ENCODE measurements at places on chromosomes 1 and 21.

DNA sequence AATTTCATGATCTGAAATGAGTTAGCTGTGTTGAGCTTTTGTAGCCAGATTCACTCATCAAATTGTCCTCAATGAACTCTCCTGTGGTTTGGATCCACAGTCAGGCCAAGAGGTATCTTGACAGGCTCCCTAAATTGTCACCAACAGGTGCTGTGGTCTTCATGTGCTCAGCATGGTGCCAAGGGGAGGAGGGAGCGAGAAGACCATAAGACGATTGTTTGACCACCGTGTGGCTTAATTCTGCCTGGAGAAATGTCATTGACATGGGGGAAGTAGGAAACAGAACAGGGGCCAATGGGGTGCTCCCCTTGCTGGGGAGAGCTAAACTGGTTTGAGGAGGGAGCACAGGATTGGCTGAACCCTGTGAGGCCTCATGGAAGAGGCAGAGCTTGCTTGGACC, 219.3 kb downstream of the KCNJ6 start:
- no peak for DNase-seq

DNA sequence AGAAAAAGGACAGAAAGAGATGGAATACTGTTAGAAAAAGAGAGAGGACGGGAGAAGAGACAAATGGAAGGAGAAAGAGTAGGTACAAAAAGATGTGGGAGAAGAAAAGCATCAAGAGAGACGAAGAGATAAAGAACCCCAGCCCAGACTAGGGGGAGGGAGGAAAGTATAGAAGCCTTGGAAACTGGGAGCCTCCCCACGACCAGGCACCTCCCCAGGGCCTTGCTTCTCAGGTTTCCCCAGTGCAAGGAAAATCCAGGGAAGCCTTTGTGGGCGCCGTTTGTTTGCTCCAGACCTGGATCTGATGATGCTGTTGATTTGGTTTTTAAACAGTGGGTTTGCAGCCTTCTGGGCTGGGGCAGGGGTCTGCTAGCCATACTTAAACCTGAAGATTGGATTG, 15.2 kb upstream of the ALX3 start:
- no peak for DNase-seq

- DNase-seq = no peak
Measured at GRCh38 chr1:13851726-13852125, 151.7 kb downstream of the PRDM2 start.

GRCh38 chr1:100750005-100750885, 30.7 kb downstream of the VCAM1 start:
- DNase-seq = no peak

GRCh38 chr1:113858418-113858817, 13.1 kb downstream of the PTPN22 start:
- no peak for DNase-seq

DNA sequence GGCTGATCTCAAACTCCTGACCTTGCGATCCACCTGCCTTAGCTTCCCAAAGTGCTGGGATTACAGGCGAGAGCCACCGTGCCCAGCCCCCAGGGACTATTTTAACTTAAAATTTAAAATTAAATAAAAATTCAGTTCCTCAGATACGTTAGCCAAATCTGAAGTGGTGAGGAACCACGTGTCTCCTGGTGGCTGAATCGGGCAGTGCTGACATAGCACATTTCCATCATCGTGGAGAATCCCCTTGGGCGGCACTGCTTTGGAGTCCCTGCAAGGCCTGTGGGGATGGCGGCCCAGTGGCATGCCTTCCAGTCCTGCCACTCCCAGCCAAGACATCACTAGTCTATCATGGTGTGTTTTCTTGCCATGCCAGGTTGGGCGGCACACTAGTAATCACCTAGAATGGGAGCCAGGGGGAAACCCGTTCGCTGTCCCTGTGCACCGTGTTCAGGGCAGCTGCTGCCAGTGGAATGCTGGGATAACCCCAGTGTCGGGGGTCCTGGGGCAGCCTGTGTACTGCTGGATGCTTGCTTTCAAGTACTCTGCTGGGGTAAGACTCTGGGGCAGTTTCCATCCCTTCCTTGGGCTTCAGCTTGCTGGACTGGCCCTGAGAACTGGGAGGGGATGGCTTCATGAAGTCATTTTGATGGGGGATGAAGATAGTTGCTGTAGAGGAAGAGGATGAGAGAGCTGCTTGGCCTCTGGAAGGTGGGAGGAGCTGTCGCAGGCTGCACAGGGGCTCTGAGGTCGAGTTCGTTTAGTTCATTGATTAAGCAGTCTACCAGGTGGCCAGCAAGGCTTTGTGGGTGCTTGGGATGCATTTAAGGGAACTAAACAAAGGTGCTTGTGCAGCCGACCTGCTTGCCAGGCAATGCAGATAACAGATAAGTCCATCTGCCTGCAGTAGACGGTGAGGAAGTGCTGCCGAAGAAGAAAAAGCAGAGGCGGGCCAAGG, 4.6 kb downstream of the ZBTB48 start:
- no peak for DNase-seq

DNA sequence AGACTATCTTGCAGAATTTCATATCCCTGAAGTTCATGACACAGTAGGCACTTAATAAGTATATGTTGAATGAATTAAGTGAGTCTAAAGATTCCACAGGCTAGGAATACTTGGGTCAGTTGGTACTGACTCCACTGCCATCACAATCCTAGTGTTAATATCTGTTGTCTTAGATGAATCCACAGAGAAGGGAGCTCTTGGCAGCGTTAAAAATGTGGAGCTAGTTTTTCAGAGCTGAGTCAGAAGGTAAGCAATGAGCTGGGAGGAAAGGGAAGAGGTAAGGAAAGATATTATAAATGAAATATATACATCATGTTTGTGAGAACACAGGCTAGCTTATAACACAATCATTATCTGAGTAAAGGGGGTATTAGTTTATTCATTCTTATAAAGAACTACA, 21.8 kb upstream of the GORAB start:
- DNase-seq = no peak

DNA sequence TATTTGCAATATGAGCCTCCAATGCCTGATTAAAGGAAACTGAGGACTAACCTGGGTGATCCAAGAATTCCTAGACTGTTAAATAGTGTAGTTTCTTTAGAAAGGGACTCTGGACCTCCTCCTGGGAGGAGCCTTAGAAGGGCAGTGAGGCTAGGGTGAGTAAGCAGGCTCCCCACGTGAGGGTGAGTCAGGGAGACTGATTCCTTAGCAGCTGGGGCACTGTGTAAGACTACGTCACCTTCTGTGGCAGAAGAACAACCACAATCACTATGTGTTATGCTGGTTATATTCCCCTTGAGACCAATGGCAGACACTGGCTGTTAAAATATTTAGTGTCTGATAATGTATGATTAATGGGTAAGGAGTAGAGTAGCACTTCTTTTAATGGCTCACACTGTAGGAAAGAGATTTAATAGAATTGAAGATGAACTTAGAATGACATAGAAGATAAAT, 53.3 kb upstream of the SYT14 start:
- DNase-seq = no peak

DNA sequence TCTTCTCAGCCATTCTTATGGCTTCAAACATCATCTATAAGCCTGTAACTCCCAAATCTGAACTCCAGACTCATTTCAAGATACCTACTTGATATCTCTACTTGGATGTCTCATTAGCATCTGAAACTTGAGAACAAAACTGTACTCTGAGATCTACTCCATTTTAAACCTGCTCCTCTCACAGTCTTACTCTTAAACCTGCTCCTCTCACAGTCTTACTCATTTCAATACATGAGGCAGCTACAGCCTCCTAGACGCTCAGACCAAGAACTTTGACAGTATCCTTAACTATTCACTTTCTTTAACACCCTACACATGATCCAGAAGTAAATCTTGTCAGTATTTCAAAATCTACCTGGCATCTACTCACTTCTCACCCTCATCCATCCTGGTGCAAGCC, 54.3 kb downstream of the NBPF6 start:
- no peak for DNase-seq

GRCh38 chr1:76082062-76082461, 7.5 kb downstream of the ST6GALNAC3 start:
- DNase-seq = no peak

GRCh38 chr1:172148213-172148612, 272.3 kb upstream of the C1orf105 start:
- no peak for DNase-seq

GRCh38 chr1:192797891-192798290, 10.9 kb upstream of the RGS2 start:
- DNase-seq = no peak

GRCh38 chr21:37763298-37763697, 153.0 kb downstream of the KCNJ6 start:
- no peak for DNase-seq

DNA sequence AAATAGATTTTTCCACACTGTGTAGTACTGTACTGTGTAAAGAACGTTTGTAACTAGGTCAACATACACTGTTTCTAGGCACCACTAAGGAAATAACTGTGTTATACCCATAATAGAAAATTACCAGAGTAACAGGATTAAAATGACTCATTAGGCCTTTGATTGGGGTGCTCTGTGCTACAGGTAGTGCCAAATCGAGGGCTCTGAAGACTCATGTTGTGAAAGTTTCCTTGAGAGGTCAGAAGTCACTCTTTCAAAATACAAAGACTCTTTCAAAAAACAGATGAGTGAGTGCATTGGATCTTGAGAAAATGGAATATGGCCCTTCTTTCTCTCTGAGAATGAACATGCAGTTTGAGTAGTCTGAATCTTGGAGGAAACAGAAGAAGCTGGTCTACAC, 143.0 kb downstream of the MRPL39 start:
- no peak for DNase-seq

DNA sequence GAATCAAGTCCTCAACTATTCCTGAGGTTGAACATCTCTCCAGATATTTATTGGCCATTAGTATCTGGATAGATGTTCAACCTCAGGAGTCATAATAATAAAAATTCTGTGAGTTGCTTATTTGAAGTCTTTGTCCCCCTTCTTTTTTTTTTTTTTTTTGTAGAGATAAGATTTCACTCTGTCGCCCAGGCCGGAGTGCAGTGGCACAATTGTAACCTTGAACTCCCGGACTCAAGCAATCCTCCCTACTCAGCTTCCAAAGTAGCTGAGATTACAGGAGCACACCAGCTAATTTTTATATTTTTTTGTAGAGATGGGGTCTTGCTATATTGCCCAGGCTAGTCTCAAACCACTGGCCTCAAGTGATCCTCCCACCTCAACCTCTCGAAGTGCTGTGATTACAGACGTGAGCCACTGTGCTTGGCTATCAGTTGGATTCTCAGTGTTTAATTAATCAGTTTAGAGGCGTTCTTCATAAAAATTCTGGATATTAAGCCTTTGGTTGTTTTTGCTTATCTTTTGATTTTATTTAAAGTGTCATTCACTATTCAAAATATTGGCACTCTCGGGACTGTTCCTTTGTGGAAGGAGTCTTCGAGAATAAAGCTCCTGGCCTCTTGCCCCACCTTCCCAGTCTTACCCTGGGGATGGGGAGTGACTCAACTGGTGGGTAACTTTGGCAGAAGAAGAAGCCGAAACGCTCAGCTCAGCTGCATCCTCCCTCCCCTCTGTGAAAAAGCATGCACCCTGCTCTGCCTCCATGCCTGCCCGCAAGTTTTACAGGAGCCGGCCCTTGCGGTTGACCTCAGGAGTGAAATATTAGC, 11.2 kb upstream of the HYI start:
- DNase-seq = no peak

GRCh38 chr21:21295303-21295702, 297.1 kb downstream of the NCAM2 start:
- no peak for DNase-seq

- DNase-seq = no peak
Measured at GRCh38 chr1:59397139-59397858, 100.4 kb downstream of the FGGY start.

- no peak for DNase-seq
Measured at GRCh38 chr21:39098696-39099200, 84.5 kb downstream of the PSMG1 start.

GRCh38 chr1:69433073-69433472, 134.6 kb upstream of the LRRC7 start:
- no peak for DNase-seq

GRCh38 chr1:52238887-52239707, 97.2 kb downstream of the ZFYVE9 start:
- DNase-seq = no peak

DNA sequence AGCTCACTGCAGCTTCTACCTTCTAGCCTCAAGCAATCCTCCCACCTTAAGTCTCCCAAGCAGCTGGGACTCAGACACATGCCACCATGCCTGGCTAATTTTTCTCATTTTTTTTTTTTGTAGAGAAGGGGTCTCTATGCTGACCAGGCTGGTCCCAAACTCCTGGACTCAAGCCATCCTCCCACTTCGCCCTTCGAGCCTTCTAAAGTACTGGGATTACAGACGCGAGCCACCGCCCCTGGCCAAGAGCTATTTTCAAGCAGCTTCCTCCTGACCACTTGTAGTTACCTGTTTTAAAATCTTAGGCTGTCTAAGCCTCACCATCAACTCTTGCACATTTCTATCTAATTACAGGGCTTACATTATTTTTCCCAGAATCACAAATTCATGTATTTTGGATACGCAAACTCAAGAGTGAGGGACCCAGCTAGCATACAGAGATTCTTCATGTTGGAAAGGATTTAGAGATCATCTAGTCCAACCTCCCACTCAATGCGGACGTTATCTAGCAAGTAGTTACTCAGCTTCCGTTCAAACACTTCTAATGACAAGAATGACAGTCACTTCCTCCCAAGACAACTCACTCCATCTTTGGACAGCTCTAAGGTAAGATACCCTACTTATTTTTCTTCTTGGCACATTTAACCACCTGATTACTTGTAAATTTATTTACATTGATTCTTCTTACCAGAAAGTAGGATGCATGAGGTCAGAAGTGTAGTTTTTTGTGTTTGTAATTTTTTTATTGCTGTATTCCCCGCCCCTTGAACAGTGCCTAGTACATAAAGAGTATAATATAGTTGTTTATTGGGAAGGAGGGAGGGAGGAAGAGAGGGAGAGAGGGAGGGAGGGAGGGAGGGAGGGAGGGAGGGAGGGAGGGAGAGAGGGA, 65.4 kb downstream of the LUZP1 start:
- DNase-seq = no peak

DNA sequence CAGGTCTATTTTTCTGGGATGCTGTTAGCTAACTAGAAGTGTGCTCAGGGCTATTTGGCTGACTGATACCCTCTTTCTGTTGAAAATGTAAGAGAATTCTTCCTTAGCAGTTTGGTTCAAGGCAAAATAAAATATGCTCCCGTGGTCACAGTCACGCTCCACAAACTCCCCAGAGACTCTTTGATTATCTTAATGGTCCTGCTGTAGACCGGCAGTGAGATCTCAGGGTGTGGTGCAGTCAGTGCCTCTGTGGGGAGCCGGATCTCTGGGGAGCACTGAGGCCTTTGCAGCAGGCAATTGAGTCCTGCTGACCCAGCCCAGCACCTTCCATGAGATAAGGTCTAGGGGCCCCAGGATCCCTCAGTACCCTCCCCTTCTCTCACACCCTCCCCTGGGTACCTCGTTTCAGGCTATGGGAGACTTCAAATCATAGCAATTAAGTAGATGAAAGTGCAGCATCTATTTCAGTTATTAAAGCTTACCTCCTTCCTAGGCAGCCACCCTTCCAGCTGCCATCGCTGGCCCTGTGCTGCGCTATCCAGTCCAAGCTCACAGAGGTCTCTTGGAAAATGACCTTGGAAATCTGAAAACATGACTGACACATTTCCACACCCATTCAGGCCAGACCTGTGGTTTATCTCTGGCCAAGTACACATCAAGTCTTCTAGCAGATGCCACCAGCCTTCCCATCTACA, 98.1 kb downstream of the SEC16B start:
- no peak for DNase-seq
